IPS-NIHi11 (cell line): ENCODE measurements at places on chromosomes 1 and 21.
A peak's percentile ranks its signal among the peaks of the same experiment; 100 is the strongest.

GRCh38 chr1:29805896-29806160 lies 569.5 kb downstream of the PTPRU start:
- no peak for DNase-seq

DNA sequence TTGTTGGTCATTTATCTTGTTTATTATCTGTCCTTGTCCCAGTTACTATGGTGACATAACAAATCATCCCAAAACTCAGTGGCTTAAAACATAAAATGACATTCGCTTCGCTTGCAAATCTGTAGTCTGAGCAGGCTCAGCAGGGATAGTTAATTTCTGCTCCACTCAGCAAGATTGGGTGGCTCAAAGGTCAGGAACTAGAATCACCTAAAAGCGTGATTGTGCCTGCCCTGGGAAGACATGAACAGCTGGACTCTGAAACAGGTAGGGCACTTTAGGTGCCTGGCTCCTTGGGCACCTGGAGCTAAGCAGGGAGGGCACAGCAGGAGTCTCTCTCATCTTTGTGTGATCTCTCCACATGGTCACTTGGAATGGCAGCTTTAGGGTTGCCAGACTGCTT lies 14.7 kb upstream of the TRAF3IP3 start:
- DNase-seq = no peak

DNA sequence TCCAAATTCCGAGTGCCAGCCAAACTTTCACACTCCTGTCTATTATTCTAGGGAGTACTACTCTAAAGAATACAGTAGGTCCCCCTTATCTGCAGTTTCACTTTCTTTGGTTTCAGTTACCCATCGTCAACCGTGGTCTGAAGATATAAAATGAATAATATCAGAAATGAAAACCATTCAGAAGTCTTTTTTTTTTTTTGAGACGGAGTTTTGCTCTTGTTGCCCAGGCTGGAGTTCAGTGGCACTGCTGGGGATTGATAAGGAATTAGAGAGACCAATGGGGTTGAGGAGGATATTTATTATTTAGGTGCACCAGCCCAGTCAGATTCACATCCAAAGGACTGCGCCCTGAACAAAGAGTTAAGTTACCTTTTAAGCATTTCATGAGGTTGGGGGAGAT lies 52.9 kb upstream of the SRSF10 start:
- no peak for DNase-seq

DNA sequence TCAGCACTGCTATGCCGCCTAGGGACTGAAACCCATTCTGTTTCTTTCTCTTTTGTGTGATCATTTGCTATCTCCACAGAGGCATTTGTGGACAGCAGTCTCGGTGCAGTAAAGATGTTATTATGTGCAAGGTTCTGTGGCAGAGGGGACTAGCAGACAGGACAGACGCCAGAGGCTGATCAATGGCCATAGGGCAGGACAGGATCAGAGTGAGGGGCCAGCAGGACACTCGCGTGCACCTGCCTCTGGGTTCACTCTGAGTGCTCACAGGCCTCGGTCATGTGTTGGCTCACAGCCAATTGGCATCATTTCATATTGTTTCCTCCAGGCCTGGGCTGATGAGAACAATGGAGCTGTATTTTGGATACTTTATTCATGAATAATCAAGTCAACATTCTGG lies 212.6 kb downstream of the TGFB2 start:
- DNase-seq = peak; percentile 23

DNA sequence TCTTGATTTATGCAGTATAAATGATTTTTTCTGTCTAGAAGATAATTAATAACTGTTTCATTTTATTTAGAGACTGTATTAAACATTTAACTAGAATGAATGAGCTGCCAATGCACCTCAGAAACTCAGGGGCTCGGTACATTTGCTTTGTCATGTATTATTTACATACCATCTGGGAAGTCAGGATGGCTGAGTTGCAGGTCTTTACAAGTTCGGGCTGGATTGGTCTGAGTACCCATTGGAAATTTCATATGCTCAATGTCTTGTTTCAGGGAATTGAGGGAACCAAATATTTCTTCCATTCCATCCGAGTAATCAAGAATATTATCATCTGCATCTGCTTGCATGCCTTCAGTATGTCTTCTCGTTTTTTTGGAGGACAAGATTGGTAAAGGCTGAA lies 221.7 kb downstream of the COL11A1 start:
- DNase-seq = no peak

DNA sequence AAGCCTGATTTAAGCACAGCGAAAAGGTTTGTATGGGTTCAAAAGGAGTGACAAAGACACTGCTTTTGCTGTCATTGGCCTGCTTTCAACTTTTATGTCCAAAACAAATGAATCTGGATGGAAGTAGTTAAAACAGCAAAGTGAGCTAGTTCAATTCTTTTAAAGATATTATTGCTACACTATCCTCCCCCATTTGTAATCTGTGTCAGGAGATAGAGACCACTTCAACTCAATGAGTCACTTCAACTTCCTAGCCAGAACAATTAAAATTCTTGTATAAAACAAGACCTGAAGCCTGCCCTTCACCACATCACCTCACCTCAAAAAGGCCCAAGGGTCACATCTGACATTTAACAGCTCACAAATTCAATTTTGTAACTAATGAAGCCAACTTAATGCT lies 364.1 kb upstream of the LYPLAL1 start:
- no peak for DNase-seq

- no peak for DNase-seq
These were observed 459.2 kb upstream of the PKN2 start for GRCh38 chr1:88224906-88225305.

- DNase-seq = no peak
These were observed 84.8 kb upstream of the ATP1A1 start for GRCh38 chr1:116288201-116288598.

GRCh38 chr1:37890378-37891014 lies 31.1 kb upstream of the MTF1 start:
- peak; percentile 32 for DNase-seq

DNA sequence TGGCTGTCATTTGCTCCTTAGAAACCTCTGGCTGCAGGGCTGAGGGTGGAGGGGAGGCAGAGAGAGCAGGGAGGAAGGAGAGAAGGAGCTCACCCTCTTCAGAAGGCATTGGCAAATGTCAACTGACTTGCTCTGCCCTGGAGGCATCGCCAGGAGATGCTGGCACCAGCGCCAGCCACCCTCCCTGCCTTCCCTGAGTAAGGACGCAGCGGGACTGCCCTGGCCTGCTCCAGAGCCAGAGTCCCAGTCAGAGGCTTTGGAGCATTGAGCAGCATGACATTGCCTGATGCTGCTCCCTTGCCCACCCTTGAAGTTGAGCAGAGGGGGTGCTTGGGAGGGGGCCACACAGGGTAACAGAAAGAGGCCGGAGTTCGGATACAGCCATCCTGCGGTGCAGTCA lies 62.3 kb downstream of the DISP3 start:
- no peak for DNase-seq

DNA sequence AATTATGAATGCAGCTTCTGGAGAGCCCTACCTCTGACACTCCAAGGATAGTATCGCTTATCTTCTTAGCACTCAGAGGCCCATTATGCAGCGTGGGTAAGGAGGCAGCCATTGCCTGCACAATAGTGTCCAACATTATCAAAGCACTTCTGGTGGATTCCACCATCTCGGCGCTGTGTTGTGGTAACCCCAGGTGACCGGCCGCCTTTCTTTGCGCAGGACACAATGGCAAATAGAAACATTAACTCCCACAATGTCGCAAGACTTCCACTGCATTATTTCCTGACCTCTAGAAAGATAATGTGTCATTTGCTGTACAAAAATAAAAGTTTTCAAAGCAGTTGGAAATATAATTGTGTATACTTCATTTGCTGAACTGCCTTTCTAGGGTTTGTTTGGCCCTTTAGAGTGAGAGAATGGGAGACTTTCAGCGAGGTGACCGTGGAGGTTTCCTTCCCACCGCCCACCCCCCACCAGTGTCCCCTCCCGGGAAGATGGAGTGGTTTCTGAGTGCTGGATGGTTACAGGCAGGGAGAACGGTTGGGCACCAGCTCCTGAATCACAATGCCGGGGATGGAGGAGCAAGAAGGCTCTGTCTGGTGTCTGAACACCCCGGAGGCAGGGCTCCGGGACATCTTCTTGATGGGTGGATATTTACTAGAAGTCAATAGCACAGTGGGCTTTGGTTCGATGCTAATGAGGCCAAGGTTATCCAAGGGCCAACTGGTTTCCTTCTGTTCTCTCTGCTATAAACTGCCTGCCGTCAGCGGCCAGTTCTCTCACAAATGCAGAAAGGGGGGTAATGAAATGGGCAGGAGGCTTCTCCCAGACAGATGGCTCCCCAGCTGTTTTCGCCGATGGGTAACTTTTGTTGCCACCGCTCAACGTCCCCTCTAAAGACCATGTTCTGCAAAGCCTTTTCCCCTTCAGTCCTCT lies 215.4 kb upstream of the PROX1 start:
- DNase-seq = peak; percentile 15

DNA sequence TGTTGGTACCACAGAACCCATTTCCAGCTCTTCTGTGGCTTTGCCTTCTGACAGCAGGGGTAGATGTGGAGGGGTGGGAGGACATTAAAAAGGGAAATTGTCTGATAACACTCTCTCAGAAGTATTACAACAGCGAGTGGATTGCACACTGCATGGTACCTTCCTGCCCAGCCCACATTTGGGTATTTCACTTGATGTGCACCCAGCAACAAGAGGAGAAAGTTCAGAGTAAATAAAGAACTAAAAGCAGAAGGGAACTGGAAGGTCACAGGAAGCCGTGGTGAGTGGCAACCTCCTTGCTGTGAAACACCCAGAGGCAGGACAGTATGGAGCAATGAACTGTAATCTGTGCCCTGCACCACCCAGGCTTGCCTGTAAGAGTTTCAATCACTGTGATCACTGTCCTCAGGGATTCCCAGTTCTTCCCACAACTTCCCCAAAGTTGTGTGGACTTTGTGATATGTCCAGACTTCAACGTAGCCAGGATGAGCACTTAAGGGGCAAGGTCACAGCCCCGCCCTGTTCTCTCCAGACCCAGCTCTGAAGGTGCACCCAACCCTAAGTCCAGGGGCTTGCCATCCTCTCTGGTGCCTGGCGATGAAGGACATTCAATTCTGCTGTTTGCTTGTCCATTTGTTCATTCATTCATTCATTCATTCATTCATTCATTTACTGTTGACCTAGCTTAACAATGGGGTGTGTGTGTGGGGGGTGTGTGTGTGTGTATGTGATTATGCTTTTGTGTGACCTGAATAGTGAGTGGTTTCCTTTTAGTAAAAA lies 18.7 kb upstream of the F5 start:
- DNase-seq = no peak

GRCh38 chr1:70907563-70908310 lies 139.9 kb downstream of the PTGER3 start:
- DNase-seq = no peak

DNA sequence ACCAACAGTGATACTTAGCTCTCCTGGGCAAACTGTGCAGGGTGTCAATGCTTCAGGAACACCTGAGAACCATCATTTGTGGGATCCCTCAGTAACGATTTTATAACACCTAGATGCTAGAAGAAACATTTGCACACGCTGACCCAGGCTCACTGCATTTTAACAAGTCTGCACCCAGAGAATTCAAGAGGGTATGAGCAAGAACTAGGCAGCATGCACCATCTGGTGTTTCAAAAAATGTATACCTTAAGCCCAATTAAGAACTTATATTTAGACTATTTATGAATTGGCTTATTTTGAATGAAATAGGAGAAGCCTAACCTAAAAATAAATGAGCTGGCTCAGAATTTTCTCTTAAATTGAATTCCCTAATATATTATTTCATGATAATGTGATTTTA lies 400.5 kb downstream of the GPATCH2 start:
- no peak for DNase-seq

- no peak for DNase-seq
These were observed 71.9 kb downstream of the PLA2G4A start for GRCh38 chr1:186900539-186901237.

GRCh38 chr1:2628933-2629626 lies 3.7 kb downstream of the MMEL1 start:
- peak; percentile 44 for DNase-seq

GRCh38 chr1:47684518-47684917 lies 246.7 kb downstream of the FOXD2 start:
- DNase-seq = no peak

- no peak for DNase-seq
These were observed 144.5 kb upstream of the SMYD2 start for GRCh38 chr1:214136324-214136919.

GRCh38 chr1:24418898-24419628 lies 3.5 kb downstream of the NIPAL3 start:
- no peak for DNase-seq

DNA sequence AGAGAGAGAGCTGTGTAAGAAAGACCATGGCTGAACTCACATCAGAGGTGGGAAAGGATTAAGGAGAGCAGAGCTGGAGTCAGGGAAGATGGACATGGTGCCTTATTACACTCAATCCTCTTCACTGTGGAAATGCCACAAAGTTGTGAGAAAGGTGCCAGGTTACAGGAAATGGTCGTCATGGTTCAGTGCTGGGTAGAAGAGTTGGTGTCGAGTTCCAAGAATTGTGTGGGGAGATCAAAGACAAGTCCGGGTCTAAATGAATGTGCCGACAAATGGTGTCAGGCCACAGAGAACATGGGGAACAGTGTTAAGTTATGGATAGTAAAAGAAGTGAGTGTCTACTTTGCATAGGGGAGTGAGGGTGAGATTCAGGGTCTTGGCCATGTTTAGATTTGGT lies 40.9 kb downstream of the LAMC2 start:
- DNase-seq = peak; percentile 39

DNA sequence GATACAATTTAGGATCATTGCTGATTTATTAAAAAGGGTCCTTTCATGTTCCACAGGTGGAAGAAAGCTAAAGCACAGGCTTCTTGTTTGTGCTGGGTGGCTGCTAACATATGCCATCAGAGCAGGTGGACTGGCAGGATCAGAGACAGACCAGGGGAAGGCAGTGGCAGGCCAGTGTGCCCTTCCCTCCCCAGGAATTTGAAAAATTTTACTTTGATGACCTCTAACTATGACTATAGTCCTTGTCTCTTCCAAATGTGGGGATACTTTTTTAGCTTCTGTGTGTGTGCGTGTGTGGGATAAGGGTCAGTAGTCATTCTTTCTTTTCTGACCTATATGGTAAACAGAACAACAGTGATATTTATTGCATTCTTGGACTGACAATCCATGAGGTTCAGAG lies 49.9 kb downstream of the LHX9 start:
- no peak for DNase-seq

DNA sequence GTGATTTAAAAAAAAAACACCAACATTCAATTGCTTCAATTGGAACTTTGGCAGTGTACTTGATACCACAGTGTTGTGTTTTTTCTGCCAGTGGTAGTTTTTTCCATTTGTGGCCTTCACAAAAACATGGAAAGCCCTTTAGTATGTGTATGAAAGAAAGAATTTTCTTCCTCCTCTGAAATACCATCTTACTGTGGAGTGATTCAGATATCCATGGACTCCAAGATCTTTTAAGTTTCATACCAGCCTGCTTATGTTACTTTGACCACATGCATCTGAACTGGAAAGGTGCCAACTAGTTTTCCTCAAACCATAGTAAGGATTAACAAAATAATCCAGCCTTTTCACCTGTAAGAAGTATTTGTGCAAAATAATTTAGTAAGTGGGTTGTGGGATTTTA lies 3.4 kb downstream of the PPP2R5A start:
- no peak for DNase-seq
